ENCODE measurements at places on chromosomes 6 and 20.

- DNase-seq: no peak
Observed at GRCh38 chr6:21457647-21458046, 135.9 kb upstream of the SOX4 start.

DNA sequence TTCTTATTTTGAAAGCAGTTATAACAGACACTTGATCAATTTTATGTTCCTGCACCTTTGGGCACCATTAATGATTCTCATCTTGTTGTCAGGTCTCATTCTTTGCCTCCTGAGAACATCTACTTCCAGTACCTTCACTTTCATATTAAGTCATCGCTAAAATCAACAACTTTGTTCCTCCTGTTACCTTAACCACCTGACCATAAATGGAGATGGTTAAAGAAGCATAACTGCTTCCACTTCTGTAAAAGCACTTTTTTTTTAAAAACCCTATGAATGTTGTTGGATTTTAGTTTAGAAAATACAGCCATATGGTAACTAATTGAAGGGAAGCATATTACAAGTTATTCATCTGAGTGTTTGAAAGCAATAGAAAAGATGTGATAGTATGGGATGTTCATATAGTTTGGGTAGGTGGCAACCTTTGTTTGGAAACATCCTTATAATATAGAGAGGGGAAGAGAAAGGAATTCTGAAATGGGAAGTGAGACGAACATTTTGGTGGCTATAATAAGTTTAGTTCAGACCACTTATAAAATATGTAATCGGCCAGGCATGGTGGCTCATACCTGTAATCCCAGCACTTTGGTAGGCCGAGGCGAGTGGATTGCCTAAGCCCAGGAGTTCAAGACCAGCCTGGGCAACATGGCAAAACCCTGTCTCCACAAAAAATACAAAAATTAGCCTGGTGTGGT lies 53.9 kb downstream of the AFG1L start:
- DNase-seq: no peak

DNA sequence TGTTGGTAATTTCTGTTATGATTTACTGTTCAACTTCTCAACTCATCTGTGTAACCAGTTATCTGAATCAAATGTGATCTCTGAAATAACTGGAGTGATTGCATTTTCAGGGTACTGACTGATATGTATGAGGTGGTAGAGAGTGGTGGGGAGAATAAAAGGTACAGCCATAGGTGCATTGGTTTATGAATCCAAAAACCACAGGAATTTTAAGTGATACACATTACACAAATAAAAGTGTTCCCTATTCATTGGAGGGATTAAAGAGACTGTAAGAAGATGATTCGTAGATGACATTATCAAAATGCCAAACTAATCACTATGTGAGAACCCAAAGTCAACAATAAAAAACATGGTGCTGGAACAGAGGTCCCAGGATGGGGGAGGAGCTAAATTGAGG lies 158.7 kb upstream of the RSPO3 start:
- DNase-seq: no peak

DNA sequence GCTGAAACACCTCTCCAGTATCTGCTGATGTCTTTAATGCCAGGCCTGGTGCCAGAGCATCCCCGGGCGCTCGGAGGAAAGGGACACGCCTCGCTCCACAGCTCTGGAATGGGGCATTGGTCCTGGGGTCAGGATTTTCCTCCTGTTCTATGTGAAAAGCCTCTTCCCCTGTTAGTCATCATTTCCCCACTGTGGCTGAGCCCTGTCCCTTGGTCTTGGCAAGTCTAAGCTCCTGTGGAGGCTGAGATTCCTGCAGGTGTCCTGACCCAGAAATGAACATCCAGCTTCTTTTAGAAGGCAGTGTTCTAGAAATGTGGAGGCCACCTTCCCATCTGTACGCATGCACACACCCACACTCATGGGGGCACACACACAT lies 19.4 kb downstream of the SYNDIG1 start:
- no peak for DNase-seq

DNA sequence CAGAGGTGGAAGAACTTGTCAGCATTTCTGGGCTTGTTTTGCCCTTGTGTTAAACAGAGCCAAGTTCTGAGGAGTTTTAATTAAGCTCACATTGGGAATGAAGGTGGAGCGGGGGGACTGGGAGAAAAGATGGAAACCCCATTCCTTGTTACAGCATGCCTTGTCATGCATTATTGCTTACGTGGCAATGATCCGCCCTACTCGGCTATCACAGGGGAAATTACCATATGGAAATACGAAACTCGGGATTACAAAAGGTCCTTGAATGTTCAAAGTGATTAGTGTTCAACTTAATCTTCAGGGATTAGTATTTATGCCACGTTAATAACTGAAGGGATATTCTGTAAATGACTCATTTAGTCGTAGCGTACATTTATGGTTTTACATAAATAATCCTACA lies 86.4 kb downstream of the MAP3K7 start:
- no peak for DNase-seq

DNA sequence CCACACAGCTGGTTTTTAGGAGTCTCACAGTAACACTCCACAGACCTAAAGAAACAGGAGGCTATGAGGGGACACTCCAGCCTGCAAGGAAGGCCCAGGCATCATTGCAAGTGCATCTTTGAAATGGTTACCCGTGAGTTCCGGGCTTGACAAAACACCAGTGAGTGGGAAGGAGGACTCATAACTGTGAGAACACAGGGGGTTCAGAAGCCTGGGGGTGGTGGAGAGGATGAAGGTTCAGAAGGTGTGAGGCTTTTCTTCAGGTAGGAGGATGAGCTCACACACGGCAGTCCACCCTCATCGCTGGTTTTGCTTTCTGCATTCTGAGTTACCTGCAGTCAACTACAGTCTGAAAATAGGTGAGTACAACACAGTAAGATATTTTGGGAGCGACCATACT lies 39.9 kb downstream of the MAP7 start:
- no peak for DNase-seq

DNA sequence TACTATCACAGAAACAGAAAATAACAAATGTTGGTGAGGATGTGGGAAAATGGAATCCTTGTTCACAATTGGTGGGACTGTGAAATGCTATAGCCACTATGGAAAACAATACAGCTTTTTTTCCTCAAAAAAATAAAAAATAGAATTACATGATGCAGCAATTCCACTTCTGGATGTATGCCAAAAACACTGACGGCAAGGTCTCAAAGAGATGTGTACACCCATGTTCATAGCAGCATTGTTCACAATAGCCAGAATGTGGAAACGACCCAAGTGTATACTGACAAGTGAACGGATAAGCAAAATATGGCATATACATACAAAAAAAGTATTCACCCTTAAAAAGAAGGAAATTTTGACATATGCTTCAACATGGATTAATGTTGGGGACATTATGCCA lies 213.4 kb downstream of the KHDC1L start:
- no peak for DNase-seq

- no peak for DNase-seq
Observed at GRCh38 chr6:93524671-93525451, 105.5 kb upstream of the EPHA7 start.

GRCh38 chr6:109717971-109718370 lies 26.9 kb downstream of the FIG4 start:
- DNase-seq: no peak

GRCh38 chr20:6863355-6863754 lies 95.9 kb downstream of the BMP2 start:
- DNase-seq: no peak

- DNase-seq: no peak
Observed at GRCh38 chr6:12361042-12361765, 71.0 kb downstream of the EDN1 start.

GRCh38 chr20:56451056-56451765 lies 17.2 kb upstream of the RTF2 start:
- no peak for DNase-seq

GRCh38 chr20:14406495-14406894 lies 69.1 kb upstream of the FLRT3 start:
- DNase-seq: no peak

GRCh38 chr20:48186447-48186846 lies 401.2 kb upstream of the SULF2 start:
- DNase-seq: no peak

DNA sequence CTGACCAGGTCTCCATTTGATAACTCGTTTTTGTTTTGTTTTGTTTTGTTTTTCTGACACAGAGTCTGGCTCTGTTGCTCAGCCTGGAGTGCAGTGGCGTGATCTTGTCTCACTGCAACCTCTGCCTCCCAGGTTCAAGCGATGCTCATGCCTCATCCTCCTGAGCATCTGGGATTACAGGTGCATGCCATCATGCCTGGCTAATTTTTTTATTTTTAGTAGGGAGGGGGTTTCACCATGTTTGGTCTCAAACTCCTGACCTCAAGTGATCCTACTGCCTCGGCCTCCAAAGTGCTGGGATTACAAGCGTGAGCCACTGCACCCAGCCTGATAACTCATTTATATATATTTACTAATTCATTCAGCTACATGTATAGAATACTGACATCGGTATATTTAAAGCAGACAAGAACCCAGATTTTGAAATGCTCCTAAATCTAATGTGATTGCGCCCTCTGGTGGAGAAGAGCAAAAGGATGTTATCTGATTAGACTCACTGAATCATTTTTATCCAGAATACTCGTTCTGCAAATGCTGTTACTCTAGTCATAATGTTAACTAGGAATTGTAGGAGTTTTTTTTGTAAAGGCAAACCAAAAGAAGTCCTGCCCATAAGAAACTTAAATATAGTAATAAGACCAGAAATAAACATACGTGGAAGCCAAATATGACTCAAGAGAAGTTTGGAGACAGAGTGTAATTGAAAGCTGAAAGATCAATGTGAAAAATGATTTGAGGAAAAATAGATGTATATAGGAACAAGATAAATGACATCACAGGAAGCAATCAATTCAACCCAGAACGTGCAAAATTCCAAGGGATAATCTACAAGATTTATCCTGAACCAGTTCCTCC lies 5.3 kb upstream of the COL12A1 start:
- DNase-seq: no peak

- DNase-seq: no peak
Observed at GRCh38 chr6:79072640-79073181, 5.3 kb downstream of the PHIP start.

- no peak for DNase-seq
Observed at GRCh38 chr6:165487950-165488349, 175.1 kb downstream of the PDE10A start.

DNA sequence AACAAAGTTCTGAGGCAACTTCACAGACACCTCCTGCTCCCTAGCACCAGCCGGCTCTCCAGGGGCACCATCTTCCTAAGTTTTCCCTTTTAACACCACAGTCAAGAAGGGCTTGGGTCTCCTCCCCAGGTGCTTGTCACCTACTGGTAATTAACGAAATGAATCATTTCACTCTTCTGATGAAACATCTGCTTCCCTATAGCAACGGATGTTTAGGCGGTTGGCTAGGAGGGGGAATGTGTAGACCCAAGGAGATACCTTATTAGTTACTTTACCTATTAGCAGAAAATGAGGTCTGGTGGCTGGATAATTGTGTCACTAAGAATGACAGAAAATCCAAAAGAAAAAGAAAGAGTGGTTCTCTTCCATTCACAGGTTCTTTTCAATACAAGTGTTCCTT lies 46.3 kb upstream of the FABP7 start:
- no peak for DNase-seq

DNA sequence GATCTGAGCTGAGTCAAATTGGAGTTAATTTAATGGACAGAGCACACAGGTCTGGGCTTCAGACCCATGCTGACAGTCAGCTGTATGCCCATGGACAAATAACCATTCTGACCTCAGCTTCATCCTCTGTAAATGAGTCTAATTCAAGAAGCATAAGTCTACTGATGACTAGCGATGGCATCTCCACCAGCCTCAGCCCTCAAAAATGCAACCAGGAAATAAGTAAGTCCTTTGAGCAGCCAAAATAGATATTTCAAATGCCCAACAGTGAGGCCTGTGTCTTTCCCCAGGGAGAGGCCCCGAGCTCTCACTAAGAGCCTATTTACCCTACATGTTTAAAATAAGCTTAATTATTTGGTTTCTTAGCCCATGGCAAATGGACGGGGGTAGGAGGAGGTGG lies 114.2 kb upstream of the MTHFD1L start:
- no peak for DNase-seq

DNA sequence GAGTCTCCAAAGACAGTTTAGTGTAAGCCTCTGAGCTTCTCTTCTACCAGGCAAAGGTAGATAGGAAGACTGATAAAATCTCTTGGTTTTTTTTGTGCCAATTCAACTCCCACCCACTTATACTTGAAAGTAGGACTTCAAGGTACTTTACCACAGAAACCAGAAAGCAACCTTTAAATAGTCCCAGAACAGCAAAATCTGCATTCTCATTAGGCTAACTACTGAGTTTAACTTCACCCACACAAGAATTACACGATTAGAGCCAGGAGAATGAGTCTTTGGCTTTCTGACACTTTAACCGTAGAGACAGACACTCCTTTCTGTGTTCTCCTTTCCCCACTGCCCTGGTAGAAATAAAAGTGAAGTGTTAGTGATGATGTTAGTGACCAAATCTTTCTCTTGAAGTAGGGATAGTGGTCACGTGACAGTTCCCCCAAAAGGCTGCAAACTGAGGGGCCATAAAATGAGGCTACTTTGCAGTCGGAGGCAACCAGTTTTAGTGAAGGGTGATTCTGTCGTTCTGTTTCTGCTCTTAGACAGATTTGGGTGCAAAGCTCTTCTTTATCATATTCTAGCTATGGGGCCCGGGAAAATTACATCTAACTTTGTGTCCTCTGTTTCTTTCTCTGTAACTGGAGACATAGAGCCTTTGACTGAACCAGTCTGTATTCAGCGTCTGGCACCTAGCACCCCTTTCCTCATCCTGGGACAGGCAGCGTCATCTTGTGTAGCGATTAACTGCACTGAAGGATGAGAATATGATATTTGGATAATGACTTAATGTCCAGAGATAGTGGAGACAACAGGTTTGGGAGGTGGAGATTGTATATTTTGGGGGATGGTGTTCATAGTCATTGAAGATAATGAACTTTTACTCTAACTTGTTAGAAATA lies 206.4 kb upstream of the CITED2 start:
- DNase-seq: no peak

DNA sequence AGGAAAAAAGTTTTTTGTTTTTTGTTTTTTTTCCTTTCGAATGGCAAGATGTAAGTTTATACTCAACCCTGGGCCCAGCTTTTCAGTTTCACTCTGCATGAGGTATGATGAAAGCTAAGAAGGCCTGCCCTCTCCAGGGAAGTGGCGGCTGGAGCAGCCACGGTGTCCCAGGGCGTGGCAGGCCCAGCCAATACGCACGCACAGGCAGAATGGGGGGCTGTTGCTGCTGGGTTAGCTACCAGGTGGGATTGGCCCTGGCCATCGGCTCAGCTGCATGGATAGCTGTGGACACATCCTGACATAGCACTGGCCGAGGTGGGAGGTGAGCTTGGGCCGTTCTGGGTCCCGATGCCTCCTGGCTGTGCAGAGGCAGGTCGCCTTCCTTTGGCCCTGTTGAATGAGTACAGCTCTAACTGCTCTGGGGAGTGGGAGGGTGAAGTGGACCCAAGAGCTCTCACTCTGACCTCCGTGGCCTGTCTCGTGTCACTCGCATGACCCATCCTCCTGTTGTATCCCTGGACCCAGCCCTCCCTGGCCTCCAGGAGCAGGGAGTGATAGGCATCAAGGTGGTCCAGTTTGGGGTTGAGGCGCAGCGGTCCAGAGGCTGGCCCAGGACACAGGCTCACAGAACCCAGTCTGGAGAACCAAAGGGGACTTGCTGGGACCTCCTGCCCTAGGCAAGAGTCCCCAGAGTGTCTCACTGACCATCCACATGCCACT lies 18.1 kb downstream of the MYT1 start:
- DNase-seq: no peak

Data from stimulated activated CD4-positive, alpha-beta T cell treated with anti-CD3 and anti-CD28 coated beads, Interleukin-1b, Interleukin-23, amount 100 ng/mL, for 24 hours (primary cell).